Stimulated activated naive CD8-positive, alpha-beta T cell treated with anti-CD3 and anti-CD28 coated beads, Interleukin-15, Interleukin-2, amounts not matched to agents 100 U/mL and 50 U/mL, for 24 hours (primary cell): ENCODE measurements at places on chromosomes 1 and 21.

DNA sequence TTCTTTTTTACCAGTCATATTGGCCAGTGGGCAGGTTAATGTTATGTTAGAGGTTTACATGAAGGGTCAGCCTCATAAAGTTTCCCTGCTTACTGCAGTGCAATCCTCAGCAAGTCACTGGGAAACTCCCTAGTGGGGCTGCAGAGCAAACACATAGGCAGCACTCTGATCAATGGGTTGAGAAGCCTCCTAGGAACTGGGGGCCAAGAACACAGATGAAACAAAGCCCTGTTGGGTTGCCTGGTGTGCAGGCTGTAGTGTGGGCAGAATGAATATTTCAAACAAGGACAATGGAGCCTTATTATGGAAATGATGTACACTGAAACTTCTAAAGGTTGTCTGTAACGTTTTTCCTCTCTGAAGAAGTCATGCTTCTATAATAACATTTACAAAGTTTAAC is 431.6 kb upstream of the PTBP2 start:
- DNase-seq: no peak

DNA sequence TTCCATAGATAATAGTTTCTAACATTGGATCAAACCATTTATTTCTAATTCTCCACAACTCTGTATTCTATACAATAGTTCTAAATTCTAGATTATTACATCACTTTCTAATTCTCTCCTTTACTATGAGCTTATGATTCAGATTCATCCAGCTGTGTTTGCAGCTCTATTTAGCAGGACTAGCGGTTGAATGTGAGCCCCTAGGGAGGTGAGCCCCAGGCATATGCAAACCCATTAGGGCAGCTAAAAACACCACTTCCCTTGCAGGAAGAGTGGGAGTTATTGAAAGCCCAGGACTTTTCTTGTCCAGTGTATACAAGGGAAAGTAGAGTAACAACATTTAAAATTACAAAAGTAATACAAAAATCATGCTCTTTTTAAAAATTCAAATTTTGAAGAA is 56.9 kb downstream of the KRTAP19-8 start:
- DNase-seq: no peak

GRCh38 chr21:28579986-28580550 is 412.6 kb downstream of the LTN1 start:
- no peak for DNase-seq

GRCh38 chr1:161473348-161473747 is 31.9 kb upstream of the FCGR2A start:
- peak; percentile 17 for DNase-seq

GRCh38 chr1:184036517-184036949 is 995 bp downstream of the COLGALT2 start:
- DNase-seq: peak; percentile 12

GRCh38 chr1:172960454-172961208 is 90.1 kb downstream of the TNFSF18 start:
- DNase-seq: no peak

GRCh38 chr1:50352428-50352827 is 70.8 kb downstream of the DMRTA2 start:
- no peak for DNase-seq

- no peak for DNase-seq
Measured at GRCh38 chr1:150575518-150576366, 3.7 kb downstream of the MCL1 start.

- DNase-seq: no peak
Measured at GRCh38 chr1:58447886-58448285, 98.6 kb downstream of the OMA1 start.

- no peak for DNase-seq
Measured at GRCh38 chr21:29193901-29194300, 63.5 kb downstream of the MAP3K7CL start.

DNA sequence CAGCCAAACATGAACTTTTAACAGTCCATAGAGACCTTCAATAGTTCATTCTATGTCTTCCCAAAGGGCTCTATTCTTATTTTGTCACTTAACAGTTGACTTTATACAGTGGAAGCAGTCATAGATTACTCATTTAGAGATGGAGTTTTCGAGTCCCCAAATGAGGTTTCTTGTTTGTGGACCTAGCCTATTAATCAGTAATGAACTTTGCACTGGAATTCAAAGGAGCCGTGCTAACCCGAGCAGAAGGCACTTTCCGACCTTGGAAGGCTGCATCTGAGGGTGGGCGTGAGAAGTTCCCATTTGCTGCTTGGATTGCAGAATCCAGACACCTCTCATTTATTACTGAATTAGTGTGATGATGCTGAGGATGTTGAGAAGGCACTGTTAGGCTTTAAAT is 46.4 kb downstream of the TTC39A start:
- no peak for DNase-seq

DNA sequence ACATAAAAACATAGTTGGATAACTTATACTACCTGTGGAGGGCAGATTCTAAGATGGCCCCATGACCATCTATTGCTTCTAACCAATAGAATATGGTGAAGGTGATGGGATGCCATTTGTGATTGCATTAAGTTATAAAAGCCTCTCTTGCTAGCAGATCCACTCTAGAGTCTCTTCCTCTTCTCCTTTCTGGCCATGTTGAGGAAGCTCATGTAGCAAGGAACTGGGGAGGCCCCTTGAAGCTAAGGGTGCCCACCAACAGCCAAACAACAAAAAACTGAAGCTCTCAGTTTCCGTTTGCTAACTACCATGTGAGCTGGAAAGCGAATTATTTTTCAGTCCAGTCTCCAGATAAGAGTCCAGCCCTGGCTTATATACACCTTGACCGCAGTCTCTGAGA is 16.0 kb upstream of the AGO1 start:
- DNase-seq: no peak

- DNase-seq: no peak
Measured at GRCh38 chr1:113946112-113946511, 17.0 kb downstream of the HIPK1 start.

GRCh38 chr1:8018492-8019228 is 7.4 kb downstream of the ERRFI1 start:
- no peak for DNase-seq

- peak; percentile 79 for DNase-seq
Measured at GRCh38 chr1:201408176-201408833, 9.2 kb upstream of the LAD1 start.

- DNase-seq: no peak
Measured at GRCh38 chr1:232388363-232388762, 241.6 kb downstream of the SIPA1L2 start.

- DNase-seq: no peak
Measured at GRCh38 chr1:85343213-85343611, 66.8 kb upstream of the BCL10 start.

DNA sequence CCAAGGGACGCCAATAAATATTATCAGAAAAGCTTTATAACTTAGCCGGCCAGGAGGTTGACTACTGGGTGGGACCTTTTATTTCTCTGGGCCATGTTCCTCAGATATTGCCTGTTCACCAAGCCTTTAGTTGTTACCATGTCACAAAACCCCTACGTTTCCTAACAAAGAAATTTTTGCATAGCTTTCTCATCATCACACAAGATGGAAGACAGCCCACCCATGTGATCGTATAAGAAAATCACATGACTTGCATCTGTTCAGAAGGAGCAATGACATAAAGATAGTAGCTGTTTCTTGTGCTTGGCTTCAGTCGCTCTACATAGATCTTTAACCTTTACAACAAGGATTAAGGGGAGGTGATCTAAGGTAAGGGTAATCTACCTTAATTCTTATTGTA is 88.9 kb upstream of the NGF start:
- DNase-seq: no peak

DNA sequence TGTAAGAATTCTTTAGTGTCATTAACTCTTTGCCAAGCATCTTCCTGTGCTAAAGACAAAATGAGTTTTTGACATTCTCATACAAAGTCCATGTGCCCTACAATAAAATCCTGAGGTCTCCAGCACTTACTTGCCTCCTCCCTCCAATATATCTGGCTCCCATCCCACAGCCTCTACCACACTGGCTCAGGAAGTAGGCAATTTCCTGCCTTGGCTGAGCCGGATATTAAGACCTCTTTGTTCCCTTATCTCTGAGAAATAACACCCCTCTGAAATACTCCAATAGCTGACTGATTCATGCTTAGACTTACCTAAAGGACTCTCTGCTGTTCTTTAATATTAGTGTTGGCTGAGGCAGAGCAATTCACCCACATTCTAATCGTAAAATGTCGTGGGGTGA is 37.6 kb upstream of the GORAB start:
- no peak for DNase-seq

DNA sequence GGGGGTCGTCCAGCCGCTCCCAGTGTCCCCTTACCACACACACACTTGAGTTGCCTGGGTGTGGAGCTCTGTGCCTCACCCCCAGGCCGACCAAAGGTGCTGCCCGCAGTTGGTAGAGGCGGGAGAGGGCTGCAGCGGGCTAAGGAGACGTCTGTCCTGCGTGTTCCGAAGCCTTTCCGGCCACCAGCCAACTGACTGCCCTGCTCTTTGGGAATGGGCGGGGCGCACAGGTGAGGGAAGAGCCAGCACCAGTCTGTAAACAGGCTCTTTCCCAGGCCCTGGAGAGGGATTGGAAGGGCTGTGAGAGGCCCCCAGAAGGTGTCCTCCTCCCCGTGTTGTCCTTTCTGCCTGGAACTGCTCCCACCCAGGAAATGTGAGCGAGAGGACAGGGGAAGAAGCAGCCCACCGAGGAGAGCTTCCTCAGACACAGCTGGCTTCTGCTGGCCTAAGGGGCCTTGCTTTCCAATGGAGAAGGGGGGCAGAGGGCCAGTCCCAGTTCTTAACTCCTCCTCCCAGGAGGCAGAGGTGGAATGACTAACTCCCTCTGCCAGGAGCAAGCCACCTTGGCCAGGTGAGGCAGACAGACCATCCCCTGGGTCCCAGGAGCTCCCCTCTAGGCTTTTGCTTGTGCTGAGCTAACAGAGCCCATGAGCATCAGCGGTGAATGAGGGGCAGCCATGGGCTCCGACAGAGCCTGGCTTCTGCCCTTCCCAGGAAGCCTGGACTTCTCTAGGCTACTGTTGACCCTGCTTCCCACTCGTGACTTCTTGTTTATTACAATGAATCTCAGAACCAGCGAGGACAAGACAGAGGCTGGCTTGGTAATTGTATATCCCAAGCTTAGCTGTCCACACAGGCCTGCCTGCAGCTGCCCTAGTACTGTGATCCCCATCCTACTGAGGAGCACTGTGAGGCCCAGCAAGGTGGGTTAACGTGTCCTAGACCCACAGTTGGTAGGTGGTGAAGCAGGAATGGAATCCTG is 158.1 kb upstream of the COA6 start:
- DNase-seq: no peak

- no peak for DNase-seq
Measured at GRCh38 chr1:221697923-221698425, 43.9 kb downstream of the DUSP10 start.

DNA sequence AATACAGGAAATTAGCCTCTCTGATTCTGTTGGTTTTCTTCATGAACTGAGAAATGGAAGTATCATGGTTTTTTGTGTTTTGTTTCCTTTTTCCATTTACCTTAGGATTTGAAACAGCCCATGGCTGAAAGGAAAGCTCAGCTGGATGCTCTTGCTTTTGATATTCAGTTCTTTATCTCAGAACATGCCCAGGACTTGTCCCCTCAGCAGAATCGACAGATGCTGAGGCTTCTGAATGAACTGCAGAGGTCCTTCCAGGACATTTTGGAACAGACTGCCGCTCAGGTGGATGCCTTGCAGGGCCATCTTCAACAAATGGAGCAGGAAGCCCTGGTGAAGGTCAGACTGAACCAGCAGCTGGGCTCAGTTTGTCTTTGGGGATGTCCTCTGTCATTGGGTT is 142.4 kb downstream of the MACF1 start:
- DNase-seq: no peak

DNA sequence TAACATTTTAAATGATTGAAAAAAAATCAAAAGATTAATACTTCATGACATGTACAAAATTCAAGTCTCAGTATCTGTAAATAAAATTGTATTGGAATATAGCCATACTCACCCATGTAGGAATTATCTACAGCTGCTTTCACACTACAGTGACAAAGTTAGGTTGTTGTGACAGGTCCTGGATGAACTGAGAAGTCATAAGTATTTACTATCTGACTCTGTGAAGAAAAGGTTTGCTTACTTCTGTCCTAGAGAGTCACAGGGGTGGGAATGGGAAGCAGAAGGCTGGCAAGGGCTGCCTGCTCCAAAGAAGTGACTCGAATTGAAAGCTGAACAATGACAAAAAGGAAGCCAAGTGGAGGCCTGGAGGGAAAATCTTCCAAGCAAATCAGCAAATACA is 155.2 kb downstream of the SLC30A10 start:
- no peak for DNase-seq

- DNase-seq: no peak
Measured at GRCh38 chr1:63189677-63190076, 132.7 kb upstream of the FOXD3 start.

GRCh38 chr1:24190983-24191461 is 3.9 kb upstream of the IFNLR1 start:
- no peak for DNase-seq

- DNase-seq: no peak
Measured at GRCh38 chr1:185412385-185413087, 95.5 kb upstream of the IVNS1ABP start.

GRCh38 chr1:236137285-236137852 is 5.0 kb upstream of the GPR137B start:
- DNase-seq: no peak

GRCh38 chr1:75952016-75952415 is 19.8 kb upstream of the ASB17 start:
- no peak for DNase-seq

DNA sequence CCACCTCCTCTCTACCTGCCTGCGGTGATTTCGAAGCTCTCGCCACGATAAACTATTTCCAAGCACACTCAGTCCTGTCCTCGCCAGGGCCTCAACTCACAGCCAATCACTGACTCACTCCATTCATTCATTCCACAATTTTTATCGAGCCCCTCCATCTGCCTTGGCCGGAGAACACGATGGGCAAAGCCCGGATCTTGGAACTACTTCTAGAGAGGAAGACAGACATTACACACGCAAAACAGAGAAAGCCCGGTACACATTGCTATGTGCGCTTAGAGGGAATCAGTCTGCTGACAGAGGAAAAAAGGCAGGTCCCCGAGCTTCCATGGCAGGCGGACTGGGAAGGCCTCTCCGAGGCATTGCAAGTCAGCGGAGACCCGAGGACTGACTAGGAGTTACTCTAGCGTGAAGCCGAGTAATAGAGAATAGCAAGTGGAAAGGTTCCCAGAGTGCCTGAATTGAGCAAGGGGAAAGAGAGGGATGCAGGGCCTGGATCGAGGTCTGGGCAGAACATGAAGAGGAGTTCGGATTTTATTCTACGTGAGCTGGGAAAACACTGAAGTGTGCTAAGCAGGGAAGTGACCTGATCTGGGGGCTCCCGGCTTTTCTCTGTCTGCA is 54.2 kb upstream of the DNAJC6 start:
- no peak for DNase-seq

DNA sequence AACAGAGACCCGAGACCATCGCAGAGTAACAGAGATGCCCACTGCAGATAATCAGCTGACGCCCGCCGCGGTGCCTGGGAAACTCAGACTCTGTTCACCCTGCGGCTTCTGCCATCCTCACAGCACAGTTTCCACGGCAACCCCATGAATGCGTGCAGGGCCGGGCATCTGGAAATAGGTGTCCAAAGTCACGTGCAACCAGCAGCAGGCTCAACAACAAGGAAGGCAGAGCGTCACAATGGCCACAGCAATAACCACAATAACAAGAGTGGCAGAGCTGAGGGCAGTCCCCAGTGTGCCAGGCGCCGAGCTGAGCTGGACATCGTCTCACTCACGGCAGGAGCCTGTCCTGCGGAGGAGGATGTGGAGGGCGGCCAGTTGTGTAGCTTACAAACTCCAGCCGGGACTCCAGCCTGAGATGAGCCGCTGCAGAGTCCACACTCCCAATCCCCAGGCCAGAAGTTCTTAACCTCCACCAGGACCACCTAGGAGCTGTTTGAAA is 102.0 kb downstream of the CRYAA start:
- DNase-seq: no peak

- DNase-seq: no peak
Measured at GRCh38 chr21:41594268-41594667, 86.3 kb upstream of the TMPRSS2 start.
